ENCODE measurements at places on chromosomes 16 and 17.

DNA sequence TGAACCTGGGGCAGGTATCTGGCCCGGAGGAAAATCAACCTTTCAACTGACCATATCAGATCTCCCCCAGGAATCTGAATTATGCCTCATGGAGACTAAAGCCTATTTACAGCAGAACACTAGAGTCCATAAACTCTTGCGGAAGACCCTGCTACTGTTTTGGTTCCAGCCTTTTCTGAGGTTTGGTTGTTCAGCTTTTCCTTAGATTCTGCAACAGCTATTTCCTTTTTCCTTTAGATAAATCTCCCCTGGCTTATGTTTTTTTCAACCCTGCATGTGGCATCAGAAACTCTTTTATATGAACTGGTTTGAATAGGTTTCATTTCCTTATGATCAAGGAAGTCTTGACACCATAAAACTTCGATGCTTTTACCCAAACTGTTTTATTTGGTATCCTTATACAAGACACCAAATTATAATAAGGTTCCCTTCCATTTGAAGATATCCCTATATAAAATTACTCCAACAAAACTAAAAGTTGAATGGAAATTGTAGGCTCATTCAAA is 13.1 kb downstream of the SPOP start:
- no peak for DNase-seq

DNA sequence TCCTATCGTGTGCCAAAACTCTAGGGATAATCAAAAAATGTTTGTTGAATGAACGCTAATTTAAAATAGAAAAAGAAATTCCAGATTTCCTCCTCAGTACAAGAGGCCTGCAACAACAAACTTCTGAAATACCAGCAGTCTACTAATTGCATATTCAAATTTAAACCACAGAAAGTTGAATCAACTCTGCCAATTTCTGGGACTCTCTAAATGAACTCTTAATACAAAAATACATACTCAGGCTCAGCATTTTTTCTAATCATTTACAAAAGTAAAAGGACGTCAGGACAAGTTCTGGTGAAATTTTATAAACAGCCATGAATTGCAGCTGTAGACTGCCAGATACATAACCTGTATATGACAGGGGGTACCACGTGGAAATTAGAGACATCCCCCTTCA is 49.0 kb downstream of the KANSL1 start:
- DNase-seq = no peak

DNA sequence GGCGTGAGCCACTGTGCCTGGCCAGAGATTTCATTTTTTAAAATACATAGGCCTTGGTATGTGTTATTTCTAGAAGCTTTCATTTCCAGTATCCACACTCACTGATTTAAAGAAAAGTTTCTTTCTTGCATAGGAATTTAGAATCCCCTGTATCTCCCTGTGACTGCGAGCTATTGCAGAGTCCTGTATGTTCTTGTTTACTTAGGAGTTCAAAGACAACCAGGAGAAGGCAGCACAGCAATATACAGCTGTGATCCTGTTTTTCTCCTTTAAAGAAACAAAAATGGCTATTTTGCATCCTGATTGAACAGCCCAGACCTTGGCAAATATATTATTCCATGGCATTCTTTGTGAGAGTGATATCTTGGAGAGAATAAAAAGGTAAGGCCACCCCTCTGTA is 185.0 kb upstream of the COX10 start:
- DNase-seq = no peak

- no peak for DNase-seq
Observed at GRCh38 chr16:11792410-11793241, 4.4 kb downstream of the ZC3H7A start.

DNA sequence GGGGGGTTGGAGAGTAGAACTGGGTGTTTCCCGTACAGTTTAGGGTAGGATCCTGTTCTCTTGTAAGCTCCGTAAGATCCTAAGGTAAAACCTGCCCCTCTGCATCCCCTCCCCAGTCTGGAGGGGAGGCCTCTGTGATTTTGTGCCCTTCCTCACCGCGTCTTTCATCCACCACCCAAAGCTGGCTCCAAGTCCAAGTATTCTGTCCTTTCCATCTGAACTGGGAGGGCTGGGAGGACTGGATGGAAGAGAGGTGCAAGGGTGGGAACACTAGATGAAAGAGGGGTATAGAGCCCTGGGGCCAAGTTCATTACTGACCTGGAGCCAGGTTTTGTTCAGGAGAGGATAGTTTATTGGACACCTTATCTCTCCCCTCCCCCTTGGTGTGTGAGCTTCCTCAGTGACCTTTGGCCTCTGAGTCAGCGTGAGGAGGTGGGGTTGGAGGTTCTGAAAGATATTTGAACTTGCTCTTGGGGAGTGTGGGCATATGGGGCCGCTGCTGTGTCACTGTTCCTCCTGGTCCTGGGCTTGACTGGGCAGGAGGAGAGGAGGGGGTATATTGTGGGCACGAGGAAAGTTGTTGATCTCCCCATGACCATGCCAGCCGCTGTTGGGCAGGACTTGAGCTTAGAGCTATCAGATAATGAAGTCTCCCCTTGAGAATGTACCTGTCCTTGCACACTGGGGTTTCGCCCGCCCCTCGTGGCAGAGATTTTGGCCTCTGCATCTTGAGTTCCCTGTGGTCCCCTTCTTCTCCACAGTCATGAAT is 1.6 kb downstream of the LASP1 start:
- DNase-seq = peak; percentile 83

GRCh38 chr16:87847785-87848675 is 21.3 kb downstream of the SLC7A5 start:
- no peak for DNase-seq

DNA sequence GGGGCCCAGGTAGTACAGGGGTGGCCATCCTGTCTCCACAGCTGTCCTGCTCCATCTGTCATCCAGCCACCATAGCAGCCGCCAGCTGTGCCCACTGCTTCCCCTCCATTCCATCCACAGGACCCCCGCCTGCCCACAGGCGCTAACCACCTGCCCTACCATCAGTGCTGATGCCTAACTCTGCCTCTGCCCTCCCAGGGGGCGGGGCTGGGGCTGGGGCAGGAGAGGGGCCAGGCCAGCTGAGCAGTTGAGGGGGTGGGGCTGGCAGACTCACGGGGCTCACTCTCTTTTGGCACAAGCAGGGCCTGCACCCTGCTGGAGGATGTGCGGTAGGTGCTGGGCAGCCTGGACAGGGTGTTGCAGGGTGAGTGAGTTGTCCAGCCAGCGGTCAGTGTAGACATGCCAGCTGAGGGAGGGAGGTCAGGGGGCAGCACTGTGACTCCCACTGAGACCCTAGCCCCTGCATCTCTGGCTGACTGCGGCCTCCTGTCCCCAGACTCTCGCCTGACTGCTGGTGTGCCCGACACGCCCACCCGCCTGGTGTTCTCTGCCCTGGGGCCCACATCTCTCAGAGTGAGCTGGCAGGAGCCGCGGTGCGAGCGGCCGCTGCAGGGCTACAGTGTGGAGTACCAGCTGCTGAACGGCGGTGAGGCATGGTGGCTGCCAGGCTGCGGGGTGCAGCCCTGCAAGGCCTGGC is 9.6 kb downstream of the GALK1 start:
- DNase-seq = peak; percentile 64

DNA sequence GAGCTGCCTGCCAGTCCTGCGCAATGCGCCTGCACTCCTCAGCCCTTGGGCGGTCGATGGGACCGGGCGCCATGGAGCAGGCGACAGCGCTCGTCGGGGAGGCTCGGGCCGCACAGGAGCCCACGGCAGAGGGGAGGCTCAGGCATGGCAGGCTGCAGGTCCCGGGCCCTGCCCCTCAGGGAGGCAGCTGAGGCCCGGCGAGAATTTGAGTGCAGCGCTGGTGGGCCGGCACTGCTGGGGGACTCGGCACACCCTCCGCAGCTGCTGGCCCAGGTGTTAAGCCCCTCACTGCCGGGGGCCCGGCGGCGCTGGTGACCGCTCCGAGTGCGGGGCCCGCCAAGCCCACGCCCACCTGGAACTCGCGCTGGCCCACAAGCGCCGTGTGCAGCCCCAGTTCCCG is 13.6 kb upstream of the FADS6 start:
- no peak for DNase-seq

DNA sequence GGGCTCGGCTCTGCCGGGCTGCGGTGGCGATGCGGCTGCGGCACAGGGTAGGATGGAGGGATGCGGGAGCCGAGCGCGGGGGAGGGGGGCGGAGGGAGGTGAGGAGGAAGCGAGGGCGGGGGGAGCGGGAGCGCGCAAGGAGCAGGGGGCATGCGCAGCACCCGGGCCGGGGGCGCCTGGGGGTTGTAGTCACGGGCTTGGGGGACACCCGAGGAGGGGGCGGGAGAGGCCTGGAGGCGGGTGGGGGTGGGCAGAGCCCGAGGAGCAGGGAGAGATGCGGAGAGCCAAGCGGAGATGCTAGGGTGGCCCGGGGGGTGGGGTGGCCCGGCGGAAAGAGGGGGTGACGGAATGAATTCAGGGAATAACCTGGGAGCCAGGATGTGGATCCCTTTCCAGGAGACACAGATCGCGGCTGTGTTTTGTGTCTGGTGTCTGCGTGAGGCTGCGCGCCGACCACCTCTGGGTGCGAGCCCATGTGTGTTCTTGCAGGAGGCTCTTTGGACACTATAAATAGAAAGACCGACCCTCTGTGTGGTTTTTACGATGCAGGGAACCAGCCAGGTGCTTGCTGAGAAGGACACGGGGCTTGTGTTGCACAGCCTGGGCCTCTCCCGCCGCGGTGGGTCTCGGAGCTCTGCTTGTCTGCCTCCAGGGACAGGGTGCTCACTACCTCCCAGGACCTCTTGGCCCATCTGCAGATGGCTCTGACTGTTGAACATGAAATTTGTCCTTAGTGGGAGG is at the start of gene STX1B:
TSS of gene STX1B (minus strand) at position 54 of the 741 bp plus-strand sequence. CDS start 242 bp downstream, outside the sequence.
- no peak for DNase-seq

DNA sequence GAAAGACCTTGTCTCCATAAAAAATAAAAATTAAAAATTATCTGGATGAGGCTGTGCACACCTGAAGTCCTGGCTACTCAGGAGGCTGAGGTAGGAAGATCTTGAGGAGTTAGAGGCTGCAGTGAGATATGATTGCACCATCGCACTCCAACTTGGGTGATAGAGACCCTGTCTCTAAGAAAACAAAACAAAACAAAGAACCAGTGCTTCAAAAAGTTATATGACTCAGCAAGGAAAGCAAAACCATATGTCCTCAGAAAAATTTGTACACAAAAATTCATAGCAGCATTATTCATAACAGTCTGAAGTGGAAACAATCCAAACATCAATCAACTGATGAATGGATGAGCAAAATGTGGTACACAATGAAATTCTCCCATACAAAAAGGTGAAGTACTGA is 48.9 kb downstream of the SLFN5 start:
- DNase-seq = no peak

GRCh38 chr16:13322336-13322735 is 420.9 kb downstream of the SHISA9 start:
- DNase-seq = no peak

DNA sequence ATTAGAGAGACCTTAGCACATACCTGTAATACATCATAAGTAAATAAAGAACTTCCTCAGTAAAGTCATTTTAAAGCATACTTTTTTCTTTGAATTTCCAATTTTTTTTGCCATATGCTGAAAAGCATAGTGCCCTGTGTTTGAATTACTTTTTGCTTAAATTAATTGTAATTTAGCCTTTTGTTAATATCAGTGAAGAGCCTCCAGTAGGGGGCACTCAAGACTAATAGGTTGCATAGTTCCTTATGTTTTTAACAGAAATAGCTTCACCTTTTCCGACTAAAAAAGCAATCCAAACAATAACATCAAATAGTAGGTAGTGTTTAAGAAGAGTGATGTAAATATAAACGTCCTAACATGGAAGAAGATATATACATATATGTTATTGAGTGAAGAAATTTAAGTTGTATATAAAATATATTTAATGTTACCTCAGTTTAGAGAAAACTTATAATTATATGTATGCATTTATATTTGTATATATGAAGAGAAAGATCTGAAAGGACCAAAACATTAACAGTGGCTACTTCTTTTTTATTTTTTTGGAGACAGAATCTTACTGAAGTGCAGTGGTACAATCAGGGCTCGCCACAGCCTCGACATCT is 18.6 kb downstream of the RAD51C start:
- DNase-seq = no peak

GRCh38 chr16:54694651-54695050 is 236.0 kb upstream of the IRX5 start:
- DNase-seq = no peak

GRCh38 chr17:27977751-27978688 is 64.5 kb upstream of the NLK start:
- no peak for DNase-seq

DNA sequence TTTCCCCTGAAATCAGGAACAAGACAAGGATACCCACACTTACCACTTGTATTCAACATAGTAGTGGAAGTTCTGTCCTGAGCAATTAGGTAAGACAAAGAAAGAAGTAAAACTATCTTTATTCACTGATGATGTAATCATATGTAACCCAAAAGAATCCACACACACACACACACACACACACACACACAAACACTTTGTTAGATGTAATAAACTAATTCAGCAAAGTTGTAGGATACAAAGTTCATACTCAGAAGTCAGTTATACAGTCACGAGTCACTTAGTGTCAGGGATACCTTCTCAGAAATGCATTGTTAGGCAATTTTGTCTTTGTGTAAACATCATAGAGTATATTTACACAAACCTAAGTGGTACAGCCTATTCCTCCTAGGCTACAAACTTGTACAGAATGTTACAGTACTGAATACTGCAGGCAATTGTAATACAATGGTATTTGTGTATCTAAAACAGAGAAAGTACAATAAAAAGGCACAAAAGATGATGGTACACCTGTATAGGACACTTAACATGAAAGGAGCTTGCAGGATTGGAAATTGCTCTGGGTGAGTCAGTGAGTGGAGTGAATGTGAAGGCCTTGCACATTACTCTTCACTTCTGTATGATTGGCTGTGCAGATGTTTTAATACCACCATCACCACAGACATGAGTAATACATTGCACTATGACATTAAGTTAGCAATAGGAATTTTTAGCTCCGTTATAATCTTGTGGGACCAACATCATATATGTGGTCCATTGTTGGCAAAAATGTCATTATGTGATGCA is 370.1 kb downstream of the ZFHX3 start:
- DNase-seq = no peak

DNA sequence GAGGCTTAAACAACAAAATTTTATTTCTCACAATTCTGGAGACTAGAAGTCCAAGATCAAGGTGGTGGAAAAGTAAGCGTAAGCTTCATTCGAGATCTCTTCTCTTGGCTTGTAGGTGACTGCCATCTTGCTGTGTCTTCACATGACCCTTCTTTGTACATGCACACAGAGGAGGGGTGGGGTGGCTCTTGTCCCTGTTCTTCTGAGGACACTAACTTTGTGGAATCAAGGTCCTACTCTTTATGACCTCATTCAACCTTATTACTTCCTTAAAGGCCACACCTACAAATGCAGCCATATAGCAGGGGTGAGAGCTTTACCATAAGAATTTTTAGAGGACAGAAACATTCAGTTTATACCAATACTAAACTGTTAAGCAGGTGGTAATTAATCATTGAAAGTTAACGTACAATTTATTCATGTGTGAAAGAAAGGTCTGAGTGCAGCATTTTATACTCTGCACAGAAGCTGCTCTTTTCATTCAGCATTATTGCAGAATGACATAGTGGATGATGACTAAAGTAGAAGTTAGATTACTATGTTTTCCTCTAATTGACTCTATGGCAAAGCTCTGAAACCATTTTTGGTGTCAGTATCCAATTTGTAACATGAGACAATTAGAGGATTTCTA is 139.9 kb upstream of the HLF start:
- no peak for DNase-seq

GRCh38 chr17:50003911-50004310 is 8.9 kb upstream of the DLX3 start:
- peak; percentile 28 for DNase-seq

- no peak for DNase-seq
Observed at GRCh38 chr16:85735225-85735635, 15.7 kb downstream of the C16orf74 start.

- no peak for DNase-seq
Observed at GRCh38 chr17:61555127-61555566, 35.9 kb downstream of the NACA2 start.
